ENCODE measurements at places on chromosomes 3 and 15.

DNA sequence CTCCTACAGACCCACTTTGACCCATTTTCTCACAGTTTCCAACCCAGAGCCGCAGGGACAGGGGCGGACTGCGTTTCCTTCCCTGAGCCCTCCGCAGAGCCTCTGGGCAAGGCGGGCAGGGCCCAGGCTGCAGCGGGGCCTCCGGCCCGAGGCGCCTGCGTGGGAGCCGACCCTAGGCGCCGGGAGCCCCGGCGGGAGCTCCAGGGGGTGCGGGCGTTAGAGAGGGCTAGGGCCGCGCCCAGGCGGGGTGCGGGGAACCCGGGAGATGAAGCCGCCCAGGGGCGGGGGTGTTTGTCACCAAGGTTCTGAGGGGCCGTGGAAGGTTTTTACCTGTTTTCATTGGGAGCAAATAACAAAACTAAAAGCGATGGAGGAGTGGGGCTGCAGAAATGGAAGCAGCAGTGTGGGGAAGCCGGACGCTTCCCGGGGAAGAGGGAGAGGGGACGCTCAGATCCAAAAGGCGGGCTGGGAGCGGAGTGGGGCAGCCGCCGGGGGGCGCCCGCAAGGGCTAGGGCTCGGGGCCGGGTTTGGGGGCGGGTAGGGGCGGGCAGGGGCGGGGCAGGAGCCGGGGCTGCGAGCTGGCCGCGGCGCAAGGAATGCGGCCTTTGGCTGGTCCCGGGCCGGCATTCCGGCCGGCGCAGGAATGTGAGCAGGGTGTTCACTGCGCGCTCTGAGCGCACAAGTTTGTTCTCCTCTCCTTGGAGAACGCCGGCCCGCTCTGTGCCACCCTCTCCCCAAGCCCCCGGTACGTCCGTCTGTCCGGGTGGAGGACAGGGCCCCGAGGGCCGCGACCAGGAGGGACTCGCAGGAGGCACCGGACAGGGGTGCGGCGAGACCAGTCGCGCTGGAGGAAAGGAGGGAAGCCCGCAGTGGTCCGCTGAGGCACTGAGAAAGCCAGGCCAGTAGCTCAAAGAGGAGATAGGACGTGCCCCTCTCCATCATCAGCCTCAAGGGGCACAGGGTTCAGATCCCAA is 61.1 kb downstream of the AMOTL2 start:
- DNase-seq, result no peak

DNA sequence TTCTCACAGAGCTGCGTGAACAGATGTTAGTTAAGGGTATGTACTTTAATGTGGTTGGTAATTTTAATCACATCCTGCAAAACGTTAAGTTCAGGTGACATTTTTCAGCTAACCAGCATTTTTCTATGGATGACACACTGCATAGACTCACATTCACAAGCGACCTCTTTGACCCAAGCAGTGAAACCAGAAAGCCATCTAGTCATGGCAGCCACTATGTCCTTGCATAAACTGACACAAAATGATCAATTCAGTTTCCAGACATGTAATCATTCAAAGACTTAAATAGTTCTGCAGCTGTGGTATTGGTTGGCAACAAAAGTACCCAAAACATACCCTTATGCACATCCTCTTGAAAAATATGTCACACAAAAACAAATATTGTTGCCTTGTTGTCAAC is 7.4 kb upstream of the CAPN7 start:
- no peak for DNase-seq

DNA sequence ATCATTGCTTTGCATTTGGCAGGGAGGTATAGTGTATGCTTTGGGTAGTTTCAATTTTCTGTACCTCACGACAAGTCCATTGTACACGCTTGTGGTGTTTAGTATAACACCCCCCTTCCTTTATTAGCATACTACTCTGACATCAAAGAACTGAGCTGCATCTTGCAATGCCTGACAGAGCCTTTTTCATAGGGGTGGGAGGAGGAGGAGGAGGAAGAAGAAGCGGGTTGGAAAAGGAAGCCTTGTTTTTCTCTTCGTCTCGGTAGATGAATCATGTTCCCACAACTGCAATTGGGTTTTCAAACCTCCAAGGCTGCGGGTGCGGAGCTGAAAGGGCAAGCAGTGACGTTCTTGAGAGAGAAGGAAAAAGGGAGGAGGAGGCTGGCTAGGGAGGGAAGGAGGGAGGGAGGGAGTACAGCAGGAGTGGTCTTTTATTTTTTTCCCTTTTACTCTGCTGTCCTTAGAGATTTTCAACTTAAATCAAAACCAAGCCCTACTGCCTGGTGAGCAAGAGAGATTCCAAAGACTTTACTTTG is 175.7 kb downstream of the KLHL25 start:
- DNase-seq, result peak; percentile 71

- no peak for DNase-seq
Observed at GRCh38 chr3:42289026-42289425, 23.0 kb upstream of the CCK start.
